Osteoblast (primary cell): ENCODE measurements at places on chromosomes 7 and 10.

DNA sequence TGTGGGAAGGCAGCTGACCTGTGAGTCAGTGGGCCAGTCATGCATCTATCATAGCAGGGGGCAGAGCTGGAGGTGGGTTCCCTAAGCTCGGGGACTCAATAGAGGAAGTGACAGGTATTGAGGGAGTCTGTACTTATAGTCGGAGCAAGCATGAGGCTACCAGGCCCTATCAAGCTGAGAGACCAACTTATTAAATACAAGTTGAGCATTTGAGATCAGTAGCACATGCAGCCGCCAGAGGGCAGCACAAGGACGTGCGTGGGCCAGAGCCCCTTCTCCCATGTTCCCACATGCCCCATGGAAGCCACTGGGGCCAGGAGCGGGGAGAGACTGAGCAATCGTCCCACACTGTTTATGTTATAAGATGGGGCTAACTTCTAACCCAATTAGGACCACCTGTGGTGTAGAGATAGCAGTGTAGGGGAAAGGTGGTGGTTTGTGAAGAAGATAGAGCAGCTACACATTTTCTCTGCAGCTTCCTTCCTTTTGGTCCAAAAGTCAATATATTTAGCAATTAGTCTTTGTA is 13.0 kb upstream of the STK31 start:
- DNase-seq: no peak

- peak; percentile 66 for DNase-seq
Measured at GRCh38 chr7:101612885-101613515, 16.1 kb downstream of the MYL10 start.

GRCh38 chr10:78175444-78176015 is 141.9 kb downstream of the RPS24 start:
- DNase-seq: no peak

DNA sequence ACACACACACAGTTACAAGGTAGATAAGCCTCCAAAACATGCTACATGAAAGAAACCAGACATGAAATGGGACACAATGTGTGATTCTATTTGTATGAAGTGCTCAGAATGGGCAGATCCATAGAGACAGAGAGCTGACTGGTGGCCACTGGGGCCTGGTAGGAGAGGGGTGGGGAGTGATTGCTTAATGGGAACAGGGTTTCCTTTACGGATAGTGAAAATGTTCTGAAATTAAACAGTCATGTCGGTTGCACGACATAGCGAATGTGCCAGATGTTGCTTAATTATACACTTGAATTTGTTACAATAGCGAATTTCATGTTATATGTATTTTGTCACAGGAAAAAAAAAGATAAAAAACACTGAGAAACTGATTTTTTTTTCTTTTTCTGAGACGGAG is 122.3 kb downstream of the SPDYE5 start:
- DNase-seq: no peak

- DNase-seq: peak; percentile 90
Measured at GRCh38 chr10:44300666-44301649, 83.9 kb downstream of the CXCL12 start.

GRCh38 chr10:978826-979421 is 9.3 kb upstream of the GTPBP4 start:
- no peak for DNase-seq

DNA sequence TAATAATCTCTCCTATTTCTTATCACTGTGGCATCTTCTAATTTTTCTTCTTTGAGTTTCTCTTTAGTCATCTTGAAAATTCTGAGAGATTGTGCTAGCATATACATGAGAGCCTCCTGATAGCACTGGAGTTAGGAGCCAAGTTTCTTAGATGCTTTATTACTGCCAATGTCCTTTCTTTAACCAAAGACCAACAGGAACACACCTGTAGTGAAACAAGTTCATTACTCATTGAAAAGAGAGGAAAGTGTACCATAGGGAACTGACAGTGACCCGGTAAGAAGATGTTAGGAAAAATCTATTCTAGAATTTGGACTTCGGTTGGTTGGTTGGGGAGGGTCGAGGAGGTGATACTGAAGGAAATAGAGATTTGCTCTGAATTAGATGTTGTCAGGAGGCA is 27.1 kb upstream of the CD36 start:
- no peak for DNase-seq

- no peak for DNase-seq
Measured at GRCh38 chr10:76088008-76088407, 656.6 kb downstream of the LRMDA start.

DNA sequence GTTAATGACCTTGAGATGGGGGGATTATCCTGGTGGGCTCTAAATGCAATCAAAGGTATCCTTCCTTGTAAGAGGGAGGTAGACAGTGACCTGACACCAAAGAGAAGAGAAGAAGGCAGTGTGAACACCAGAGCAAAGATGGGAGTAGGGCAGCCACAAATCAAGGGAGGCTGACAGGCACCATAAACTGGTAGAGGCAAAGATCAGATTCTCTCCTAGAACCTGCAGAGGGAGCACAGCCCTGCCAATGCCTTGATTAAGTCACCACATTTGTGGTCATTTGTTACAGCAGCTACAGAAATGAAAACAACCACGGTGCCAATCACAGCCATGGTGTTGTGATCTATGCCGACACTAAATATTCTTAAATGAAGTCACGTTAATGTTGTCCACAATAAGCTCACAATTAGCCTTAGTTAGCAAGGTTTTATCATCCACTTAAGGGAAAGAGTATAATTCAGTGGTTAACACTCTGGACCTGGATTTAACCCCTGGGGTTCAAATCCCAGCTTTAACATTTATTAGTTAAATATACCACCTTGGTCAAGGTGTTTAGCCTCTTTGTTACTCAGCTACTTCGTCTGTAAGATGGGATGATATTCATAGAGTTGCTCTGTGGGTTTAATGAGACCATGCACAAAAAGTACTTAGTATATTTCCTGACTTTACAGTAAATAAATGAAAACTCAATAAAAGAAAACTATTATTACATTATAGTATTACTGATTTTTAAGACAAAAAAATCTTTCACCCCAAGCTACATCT is 70.8 kb downstream of the SGMS1 start:
- DNase-seq: peak; percentile 58
